T-cell (primary cell): ENCODE measurements at places on chromosomes 2 and 18.

DNA sequence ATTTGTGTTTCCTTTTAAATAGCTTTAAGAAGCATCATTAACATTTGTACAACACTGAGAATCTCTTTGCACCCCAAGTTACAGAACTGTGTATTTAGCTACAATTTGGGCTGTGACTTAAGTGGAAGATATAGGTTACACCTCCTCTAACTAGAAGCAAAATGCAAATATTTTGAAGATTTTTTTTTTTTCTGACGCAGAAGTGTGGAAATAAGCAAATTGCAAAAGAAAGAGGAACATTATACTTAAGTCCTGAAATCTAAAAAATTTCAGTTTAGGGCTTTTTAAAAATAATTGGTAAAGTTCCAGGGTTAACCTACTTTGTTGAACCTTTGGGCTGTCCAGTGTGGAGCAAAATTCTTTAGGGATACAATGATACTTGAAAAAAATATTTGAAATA, 41.4 kb upstream of the RBMS1 start:
- no peak for DNase-seq

GRCh38 chr18:57998461-57998860, 45.6 kb upstream of the NEDD4L start:
- no peak for DNase-seq

DNA sequence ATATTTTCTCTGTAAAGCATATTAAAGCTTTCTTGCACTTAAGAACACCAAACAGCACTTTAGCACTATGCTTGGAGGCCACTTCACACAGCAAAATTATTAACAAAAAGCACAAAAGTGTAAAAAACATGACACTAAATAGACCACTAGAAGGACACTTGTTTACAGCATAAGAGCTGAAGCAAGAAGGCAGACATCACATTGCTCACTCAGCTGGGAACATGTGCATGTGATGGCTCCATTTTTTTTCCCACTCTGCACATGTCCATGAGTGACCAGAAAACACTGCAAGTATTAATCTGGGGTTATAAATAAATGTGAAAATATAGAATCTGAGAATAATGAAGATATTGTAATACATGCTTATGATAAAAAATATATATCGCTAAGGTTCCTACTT, 103.1 kb upstream of the MAPRE2 start:
- DNase-seq: no peak

- no peak for DNase-seq
Measured at GRCh38 chr2:37379881-37380296, 35.5 kb downstream of the QPCT start.

DNA sequence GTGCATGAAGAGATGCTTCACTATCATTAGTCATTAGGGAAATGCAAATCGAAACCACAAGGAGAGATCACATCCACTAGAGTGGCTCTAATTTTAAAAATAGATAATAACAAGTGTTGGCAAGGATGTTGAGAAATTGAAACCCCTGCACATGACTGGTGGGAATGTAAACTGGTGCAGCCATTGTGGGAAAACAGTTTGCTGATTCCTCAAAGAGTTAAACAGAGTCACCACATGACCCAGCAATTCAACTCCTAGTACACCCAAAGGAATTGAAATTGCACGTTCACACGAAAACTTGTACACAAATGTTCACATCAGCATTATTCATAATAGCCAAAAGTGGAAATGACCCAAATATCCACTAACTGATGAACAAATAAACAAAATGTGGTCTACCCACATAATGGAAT, 179.5 kb downstream of the BCL2 start:
- no peak for DNase-seq

DNA sequence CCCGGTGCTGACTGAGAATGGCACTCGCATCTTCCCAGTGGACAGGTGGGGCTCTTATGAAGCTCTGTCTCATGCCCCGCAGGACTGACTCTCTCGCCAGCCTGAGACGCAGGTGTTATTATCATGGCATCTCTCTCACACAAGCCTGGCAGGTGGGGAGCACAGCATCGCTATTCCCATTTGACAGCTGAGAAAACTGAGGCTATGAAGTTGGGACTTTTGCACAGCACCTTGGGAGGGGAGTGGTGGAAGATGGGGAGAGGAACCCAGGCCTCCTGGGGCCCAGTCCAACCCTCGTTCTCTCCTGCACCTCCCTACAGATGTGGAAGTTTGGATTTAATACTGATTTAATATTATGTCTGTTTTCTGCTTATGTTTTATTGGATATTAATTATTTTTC, 9.0 kb upstream of the NTSR2 start:
- no peak for DNase-seq

- no peak for DNase-seq
Measured at GRCh38 chr18:45993438-45993837, 26.3 kb upstream of the EPG5 start.

GRCh38 chr2:174062934-174063333, 97.8 kb upstream of the SP3 start:
- no peak for DNase-seq

DNA sequence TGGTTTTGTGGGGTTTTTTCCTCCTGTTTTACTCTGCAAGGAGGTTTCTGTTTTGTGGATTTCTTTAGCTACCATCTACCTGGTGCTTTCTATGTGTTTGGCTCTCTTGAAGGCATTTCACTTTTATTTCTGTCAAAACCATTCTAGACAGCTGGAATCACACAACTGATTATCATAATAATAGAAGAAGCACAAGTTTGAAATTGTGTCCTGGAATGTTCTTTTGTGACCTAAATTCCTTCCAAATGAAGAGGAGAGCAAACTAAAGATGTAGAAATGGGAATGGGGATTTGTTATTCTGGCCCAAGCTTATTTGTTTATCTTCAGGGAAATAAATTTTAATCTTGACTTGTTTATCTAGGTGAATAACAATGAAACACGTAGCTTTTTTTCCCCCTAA, 17.0 kb upstream of the MFSD2B start:
- DNase-seq: no peak

DNA sequence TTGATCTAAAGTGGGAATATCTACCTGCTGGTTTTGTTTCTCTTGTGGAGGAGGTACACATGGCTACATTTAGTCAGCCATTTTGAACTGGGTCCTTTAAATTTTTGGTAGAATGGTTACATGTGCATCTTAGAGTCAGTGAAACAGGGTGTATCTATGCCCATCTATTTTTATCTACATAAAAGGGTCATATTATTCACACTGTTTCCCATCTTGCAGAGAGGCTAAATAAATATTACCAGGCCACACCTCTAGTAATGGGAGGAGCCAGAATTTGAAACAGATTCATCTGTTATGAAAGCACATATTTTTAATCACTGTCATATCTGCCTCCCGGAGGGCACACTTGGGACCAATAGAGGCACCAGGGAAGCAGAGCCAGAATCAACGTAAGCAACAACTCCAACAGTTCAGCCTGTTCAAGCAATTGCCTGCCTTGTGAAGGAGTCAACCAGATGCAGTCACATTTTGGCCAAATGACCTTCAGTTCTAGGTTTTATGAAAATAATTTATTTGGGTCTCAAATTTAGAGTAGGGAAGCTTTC, 376.8 kb downstream of the TSN start:
- no peak for DNase-seq

DNA sequence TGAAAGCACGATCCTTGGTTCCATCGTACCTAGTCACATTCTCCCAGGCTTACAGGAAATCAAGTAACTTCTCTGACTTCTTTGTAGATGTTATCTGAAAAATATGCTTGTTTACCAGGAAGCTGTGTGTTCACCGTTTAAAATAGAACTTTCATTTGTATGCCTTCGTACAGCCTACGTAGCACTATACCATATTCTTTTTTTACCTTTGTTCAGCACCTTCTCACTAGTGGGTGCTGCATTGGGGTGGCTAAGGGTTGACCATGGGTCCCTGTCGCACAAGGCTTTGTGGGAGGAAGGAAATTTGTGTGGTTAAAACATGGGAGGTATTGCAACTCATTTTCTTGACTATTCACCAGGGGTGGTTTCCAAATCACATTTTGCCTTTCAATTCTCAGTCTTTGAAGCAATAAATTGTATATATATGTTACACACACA, 16.6 kb downstream of the MALT1 start:
- DNase-seq: peak; percentile 77

DNA sequence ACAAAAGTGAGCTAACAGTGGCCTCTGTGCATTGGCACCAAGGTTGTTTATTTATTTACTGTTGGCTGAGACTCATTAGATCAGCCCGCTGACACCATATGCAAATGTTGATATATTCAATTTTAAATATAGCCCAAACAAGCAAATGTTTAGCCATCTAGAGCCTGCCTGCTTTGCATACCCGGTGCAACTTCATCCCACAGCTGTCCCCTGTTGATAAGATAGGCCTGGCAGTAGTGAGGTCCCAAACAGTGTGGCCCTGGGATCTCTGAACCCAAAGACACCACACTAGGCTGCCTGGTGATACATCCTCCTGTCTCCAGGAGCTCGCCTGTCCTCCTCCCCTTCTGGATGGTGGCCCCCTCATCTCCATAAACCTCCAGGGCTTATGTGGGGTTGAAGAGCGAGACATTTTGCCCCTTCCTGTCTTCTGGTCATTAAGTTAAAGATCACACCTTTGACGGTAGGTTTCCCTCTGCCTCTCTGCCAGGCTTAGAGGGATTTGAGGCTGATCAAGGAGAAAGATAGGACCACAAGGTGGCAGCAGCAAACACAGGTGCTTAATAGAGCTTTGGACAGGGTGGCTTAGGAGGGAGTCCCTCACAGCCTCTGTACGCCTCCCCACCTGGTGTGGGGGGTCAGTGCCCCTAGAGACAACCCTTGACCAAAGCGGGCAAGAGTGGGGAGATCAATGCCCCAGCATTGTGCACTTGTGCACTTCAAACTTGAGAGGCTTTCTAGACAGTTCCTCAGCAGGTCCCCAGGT, 23.7 kb upstream of the MYO5B start:
- DNase-seq: peak; percentile 20

GRCh38 chr18:62586151-62586774, 63.4 kb downstream of the ZCCHC2 start:
- peak; percentile 25 for DNase-seq
